Colonic mucosa (tissue), 4 donors: ENCODE measurements at places on chromosomes 3 and 15.

GRCh38 chr15:92580521-92580920, 75.1 kb downstream of the FAM174B start:
- no peak for DNase-seq

DNA sequence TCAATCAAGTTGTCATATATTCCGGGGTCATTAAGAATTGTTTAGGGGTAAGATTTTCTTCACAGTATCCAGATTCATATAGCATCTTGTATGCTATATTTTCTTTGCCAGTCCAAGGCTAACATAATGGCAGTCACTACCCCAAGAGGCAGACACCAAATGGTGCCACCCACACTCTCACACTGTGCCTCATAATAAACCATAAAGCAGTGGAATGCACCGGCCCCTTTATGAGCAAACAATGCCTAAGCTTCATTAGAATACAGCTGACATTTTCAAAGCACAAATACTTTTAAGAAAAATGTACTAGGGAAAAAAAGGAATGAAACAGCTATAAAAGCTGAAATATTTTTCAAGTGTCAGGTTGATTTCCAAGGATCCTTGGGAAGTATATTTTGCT, 121.6 kb downstream of the TFDP2 start:
- peak; percentile 47 for DNase-seq

- DNase-seq: no peak
Observed at GRCh38 chr15:91183596-91183995, 83.5 kb downstream of the SV2B start.

- no peak for DNase-seq
Observed at GRCh38 chr3:81432456-81432855, 329.0 kb downstream of the GBE1 start.

DNA sequence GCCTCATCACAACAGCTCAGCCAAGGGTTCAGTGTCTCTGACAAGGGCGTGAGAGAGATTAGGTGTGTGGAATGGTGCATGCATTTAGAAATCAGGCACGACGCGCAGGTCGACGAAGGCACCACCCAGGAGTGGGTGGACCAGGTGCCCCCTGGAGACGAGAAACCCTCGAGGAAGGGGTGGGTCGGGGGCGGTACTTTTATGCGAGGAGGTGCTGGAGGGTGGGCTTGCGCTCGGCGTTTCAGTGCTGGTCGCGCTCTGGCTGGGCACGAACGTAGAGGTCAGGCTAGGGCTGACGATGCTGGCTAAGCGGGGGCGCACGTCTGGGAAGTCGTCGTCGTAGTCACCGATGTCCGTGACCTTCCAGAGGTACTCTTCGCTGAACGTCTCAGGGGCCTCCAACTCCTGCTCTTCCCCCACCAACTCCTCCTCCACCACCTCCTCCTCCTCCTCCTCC, 393 bp downstream of the ERICH6 start:
- peak; percentile 55 for DNase-seq

- no peak for DNase-seq
Observed at GRCh38 chr3:169432708-169433432, 230.6 kb downstream of the MECOM start.

GRCh38 chr15:32784581-32784980, 66.8 kb downstream of the GREM1 start:
- no peak for DNase-seq

DNA sequence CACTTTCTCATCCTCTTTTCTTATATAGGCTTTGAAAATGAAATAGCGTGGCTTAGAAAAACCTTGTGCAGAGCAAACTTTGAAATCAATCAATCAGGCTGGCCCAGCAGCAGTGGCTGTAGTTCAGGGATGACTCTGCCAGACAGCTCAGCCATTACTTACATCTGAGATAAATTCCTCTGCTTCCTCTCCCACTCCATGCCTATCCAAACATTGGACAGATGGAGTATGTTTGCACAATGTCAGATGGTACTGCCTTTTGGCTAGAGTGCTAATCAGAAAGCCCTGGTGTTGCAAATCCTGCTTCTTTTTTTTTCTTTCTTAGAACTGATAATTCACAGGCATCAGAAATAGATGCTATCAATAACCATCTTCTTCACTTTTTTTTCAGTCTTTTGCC, 1065.1 kb downstream of the AGBL1 start:
- no peak for DNase-seq

GRCh38 chr3:148710665-148711064, 13.0 kb downstream of the AGTR1 start:
- no peak for DNase-seq

DNA sequence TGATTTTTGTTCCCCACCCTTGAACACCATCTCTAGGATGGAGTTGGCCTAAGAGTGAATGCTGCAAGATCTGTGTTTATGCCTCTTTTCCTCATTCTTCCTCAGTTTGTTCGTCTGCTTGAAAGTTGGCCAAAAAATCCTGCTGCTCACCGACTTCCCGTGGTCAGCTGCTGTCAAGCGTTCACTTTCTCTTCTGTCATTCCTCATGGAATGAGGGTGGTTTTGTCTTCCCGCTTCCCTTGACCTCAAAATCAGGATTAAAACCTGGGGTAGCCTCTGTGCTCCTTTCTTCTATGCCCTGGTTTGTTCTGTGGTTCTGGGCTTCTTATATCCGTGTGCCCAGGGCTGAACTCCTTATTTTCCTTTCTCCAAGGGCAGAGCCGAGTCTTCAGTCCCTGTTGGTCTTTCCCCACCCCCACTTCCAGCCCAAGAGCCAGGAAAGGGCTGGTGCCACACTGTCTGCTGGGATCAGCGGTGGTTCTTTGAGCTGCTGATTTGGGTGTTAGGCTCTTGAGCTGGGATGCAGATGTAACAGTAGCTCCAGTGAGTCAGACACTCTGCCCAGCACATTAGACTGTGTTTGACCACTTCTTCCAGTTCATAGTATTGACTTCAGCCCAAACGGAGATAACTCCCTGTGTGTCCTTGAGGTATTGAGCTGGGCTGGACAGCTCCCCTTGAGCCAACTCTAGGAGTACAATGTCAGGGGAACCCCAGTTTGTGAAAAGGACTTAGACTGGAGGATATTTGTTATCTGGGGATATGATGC, 2.3 kb downstream of the SERF2 start:
- DNase-seq: no peak

GRCh38 chr3:177601152-177601551, 403.9 kb upstream of the TBL1XR1 start:
- DNase-seq: no peak

GRCh38 chr15:57149196-57149595, 227.1 kb upstream of the CGNL1 start:
- DNase-seq: no peak

DNA sequence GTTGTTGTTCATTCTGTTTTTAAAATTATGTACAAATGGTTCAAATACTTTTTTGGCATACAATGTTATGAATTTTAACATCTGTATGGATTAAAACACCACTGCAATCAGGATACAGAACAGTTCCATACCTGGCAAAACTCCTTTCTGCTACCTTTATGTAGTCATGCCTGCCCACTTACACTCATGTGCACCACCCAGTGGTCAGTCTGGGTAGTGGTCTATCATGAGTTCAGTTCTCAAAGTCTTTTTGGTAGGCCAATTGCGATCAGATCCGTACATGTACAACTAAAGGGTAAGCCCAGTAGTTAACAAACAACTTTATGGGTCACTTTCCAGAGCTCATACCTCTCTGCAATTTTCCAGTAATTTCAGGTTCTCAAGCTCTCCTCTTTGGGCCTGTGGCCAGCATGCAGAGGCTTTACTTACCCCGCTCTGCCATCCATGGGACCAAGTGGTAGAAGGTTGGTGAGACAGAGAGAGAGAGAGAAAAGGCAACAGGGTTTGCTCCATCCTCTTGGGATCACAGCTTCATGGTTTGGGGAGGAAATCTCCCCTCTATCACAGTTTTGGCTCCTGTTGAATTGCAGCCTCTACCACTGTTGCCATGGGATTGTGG, 63.9 kb upstream of the FAM98B start:
- DNase-seq: peak; percentile 84

DNA sequence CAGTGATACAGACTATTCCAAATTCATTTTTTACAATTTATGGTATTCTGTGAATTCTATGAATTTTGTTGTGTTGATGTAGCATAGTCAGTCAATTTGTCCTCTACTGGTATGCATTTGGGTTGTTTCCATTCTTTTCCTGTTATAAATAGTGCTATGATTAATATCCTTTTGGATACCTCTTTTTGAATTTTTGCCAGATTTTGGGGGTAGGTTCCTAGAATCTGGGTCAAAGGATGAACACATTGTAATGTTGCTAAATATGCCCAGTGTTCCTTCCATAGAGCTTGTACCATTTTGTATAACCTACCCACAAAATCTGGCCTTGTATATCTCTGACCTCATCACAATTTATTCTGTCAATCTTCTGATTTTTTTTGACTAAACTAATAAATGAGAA, 44.4 kb upstream of the C3orf38 start:
- no peak for DNase-seq

DNA sequence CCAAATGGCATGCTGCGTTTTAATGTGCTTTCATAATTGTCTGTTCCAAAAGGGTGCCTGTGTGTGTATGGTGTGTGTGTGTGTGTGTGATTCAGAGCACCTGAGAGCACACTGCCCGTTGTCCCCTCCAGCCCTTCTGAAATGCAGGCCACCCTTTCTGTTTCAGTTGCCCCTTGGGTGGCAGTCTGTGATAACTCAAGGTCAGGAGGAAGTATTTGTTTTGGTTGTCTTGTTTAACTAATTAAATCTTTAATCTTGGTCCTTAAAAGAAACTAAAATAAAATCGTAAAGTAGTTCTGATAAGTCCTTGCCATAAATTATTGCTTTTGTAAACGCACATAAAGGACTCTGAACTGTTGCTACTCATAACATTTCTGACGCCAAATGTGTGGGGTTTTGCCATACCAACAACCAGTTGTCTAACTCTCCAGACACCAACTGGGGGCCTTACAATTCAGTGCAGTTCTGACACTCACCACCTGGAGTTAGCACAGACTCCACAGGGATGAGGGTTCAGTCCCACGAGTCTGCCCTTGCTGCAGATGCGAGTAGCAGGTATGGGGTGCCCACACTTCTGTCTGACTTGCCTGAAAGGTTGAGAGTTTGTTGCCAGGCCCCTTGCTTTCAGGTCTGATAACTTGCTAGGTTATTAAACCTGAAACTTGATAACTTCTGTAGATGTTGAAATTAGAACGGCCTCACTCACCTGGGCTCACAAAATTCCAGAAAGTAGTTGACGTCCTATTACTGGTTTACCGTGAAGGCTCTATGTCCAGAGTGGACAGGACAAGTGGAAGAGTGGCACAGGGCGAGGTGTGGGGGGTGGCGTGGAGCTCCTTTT, 157.3 kb downstream of the IGF1R start:
- DNase-seq: no peak

GRCh38 chr3:190504354-190505125, 9.3 kb upstream of the IL1RAP start:
- no peak for DNase-seq

GRCh38 chr15:36356978-36357601, 222.3 kb upstream of the CDIN1 start:
- DNase-seq: no peak

GRCh38 chr3:15591928-15592327, 9.4 kb downstream of the HACL1 start:
- no peak for DNase-seq

GRCh38 chr15:73165844-73166243, 113.6 kb downstream of the NEO1 start:
- DNase-seq: no peak

GRCh38 chr3:168884353-168884903, 779.1 kb downstream of the MECOM start:
- DNase-seq: peak; percentile 58
